Activated T-cell treated with anti-CD3 and anti-CD28 coated beads for 48 hours (primary cell): ENCODE measurements at places on chromosomes 3 and 15.

GRCh38 chr15:70474471-70475406, 288.6 kb downstream of the UACA start:
- no peak for DNase-seq

DNA sequence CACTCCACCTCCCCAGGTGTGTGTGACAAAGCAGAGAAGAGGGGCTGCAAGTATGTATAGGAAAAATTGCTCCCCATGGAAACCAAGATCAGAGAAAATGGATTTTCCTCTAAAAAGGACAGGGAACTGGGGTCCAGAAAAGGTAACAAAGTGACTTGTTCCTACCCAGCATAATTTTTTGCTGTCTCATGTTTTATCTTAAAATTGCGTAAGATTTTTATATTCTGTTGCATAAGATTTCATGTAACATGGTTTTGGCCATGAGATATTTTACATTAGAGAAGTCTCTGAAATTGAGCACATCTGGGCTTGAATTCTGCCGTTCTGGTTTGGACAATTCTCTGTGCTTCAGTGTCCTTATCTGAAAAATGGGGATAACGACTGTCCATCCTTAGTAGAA, 335.7 kb upstream of the RORA start:
- no peak for DNase-seq

DNA sequence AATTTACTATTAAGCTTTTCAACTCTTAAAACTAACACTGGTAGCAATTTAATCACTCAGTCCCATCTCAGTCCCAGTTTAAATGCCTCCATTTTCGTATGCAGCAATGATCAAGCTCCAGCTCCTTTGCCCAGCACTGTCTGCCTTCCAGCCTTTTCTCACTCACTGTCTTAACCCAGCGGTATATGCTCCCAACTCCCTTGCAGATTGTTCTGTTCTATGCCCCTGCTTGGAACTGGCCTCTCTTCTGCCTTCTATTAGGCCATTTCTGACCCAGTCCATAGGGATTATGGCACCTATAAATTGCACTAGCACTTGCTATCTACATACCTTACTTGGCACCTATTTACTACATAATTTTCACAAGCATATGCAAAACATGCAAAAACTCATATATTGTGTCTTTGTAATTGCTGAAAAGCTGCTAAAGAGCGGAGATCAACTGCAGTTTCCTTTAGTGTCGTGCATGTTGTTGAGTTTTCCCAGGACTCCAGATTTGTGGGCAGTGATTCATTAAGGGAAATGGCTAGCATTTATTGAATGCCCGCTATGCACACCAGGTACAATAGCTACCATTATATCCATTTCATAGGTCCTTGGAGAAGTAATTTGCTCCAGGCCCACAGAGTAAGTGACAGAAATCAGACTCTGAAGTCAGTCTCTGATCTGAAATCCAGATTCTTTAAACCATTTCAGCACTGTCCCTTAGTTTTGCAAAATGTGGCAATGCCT, 24.4 kb downstream of the CRBN start:
- DNase-seq, result no peak

- DNase-seq, result no peak
Observed at GRCh38 chr3:194404365-194405140, 5.5 kb upstream of the GP5 start.

GRCh38 chr15:38430106-38430760, 23.7 kb upstream of the FAM98B start:
- no peak for DNase-seq

DNA sequence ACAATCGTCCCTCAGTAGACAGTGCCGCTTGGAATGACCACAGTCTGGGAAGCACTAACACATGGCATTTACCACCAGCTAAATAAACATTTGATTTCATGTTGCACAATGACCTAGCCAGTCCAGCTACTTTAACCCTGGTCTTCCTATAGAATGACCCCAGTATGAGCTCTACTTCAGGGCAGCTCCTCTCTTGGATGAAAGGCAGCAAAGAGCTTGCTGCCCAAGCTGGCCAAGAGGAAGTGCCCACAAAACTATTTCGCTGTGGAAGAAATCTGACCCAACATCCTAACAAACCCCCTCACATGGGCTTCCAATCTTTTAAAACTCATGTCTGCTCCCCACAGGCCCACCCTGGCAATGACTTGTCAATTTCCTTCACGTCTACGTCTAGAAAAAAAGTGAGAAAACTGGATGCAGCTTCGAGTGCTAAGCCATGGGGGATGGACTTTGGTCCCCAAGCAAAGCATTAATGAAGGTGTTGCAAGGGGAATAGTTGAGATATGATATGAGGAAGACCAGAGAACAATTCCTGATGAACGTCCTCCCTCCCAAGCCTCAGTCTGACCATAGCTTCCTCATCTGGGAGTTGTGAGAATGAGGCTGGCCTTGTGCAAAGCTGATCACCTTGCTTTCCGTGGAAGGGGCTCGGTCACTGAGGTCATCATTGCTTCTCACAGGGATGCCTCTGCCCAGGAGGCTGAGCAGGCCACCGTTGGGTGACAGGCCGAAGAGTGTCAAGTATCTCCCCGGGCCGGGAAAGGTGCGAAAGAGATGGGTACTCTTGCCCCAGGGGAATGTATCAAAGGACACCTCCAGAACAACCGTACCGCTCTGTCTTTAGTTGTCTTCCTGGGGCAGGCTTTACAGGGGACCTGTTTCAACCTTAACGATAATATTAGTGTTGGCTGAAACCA, 964 bp downstream of the SLC25A20 start:
- no peak for DNase-seq

GRCh38 chr3:187293516-187294430, 2.2 kb upstream of the MASP1 start:
- DNase-seq, result no peak

- no peak for DNase-seq
Observed at GRCh38 chr3:181497358-181497757, 214.4 kb upstream of the SOX2 start.

- DNase-seq, result peak; percentile 32
Observed at GRCh38 chr3:169771497-169772304, 1.5 kb upstream of the MYNN start.
